ENCODE measurements at places on chromosomes 7 and 10.

GRCh38 chr7:84950836-84951235 lies 236.0 kb downstream of the SEMA3D start:
- DNase-seq, result no peak

DNA sequence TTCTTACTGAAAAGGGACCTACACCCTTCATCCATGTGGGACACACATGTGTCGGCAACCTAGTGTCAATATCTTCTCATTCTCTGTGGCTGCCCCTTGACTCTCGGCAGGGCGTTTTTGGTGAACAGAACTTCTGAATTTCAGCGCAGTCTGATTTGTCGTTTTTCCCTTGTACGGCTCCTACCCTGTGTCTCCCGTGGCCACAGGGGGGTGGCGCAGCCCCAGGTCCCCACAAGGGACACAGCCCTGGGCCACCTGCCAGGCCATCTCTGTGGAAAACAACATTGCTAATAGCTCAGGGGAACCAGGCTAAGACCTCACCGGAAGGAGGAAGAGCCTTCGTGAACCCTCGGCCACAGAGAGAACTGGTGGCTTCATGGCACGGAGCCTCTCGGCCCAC lies 53.1 kb upstream of the NKX6-2 start:
- DNase-seq, result no peak

- DNase-seq, result no peak
Measured at GRCh38 chr10:83075815-83076355, 1063.4 kb upstream of the GHITM start.

DNA sequence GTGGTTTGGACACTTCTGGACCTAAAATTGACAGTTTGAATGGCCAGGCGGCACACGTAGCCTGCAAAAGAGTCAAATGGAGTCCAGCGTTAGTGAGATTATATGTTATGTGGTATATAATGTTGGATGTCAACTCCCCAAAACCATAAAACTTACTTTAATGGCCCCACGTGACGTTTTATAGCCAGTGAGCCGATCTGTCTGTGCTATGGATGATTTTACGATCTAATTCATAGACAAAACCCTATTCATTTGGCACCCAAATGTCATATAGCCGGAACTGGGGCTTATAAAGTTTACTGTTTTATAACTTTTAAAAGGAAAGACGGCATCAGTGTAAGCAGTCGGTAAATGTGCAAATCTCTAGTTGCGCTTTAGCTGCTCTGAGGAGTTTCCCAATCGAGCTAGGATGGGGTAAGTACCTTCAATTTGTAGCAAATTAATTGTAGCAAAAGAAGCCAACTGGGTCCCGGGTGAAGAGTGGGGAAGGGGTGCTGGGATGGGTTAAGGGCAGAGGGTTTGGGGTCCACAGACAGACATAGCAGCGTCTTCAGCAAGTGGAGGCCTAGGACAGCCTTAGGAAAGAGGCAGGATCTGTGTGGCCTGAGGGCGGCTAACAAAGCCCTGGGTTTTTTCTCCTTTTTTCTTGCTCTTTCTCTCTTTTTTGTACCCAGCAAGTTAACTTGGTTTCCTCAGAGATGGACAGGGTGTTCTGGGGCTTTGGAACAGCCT lies 3.2 kb downstream of the HOXA5 start:
- DNase-seq, result no peak

DNA sequence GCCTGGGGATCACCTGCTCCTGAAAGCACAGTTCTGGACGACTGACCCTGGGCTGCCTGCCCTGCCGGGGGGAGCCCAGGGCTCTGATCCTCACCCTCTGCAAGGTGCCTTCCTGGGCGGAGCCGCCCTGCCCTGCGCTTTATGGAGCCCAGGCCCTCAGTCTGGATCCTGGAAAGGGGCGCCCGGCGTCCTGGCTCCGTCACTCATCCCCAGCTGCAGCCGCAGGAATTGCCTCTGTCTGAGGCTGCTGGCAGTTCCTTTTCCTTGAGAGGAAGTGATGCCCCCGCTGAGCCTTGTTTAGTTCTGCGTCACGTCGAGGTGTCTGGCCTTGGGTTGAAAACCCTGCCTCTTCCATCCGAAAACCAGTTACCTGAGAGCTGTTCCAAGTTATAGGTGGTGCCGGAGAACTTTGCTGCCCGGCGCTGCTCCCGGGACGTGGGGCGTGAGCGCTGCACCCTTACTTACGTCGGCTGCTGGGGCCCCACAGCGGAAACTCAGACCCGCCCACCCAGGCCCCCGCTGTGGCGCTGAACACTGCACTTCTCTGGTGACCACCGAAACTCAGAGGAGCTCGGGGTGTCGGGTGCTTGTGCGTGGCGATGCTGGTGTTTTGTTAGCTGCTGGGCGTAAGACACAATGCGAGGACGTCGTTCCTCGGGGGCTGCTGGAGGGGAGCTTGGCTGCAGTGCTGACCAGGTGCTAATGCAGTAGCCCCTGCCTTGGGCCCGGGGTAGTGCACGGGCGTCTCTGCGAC lies 5.4 kb downstream of the MAFK start:
- DNase-seq, result no peak

DNA sequence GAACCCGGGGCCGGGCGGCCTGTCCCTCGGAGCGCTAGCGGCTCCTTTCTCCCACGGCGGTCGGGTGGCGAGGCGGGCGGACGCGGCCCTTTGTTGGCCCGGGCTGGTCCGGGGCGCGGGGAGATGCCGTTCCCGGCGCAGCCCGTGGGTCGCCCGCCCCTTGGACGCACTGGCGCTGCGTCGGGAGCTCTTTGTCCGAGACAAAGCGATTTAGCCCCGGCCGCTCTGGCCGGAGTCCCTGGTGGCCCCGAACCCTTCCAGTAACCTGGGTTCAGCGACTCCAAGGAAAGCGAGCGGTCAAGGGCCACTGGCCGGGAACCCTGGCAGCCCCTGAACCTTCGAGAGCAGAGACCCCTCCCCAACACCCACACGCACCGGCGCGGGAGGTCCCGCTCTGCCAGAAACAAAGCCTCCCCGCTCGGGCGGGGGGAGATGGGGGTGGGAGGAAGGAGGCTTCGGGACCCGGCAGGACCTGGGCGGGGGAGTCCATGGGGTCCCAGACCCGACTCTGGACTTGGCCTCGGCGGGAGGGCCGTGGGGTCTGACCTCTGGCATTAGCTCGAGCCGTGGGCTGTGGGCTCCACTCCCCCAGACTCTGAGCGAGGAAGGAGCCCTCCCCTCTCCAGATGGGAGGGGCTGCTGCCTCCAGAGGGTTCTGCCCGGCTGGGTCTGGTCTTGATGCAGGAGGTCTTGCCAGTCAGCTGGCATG lies 836 bp downstream of the DPYSL4 start:
- DNase-seq, result no peak

GRCh38 chr10:128063736-128064107 lies 62.5 kb downstream of the MKI67 start:
- DNase-seq, result no peak

- DNase-seq, result no peak
Measured at GRCh38 chr7:46814516-46815250, 767.2 kb downstream of the TNS3 start.

- DNase-seq, result no peak
Measured at GRCh38 chr7:143460271-143460979, 17.2 kb downstream of the TAS2R60 start.

GRCh38 chr7:50251765-50252164 lies 52.8 kb upstream of the IKZF1 start:
- no peak for DNase-seq

DNA sequence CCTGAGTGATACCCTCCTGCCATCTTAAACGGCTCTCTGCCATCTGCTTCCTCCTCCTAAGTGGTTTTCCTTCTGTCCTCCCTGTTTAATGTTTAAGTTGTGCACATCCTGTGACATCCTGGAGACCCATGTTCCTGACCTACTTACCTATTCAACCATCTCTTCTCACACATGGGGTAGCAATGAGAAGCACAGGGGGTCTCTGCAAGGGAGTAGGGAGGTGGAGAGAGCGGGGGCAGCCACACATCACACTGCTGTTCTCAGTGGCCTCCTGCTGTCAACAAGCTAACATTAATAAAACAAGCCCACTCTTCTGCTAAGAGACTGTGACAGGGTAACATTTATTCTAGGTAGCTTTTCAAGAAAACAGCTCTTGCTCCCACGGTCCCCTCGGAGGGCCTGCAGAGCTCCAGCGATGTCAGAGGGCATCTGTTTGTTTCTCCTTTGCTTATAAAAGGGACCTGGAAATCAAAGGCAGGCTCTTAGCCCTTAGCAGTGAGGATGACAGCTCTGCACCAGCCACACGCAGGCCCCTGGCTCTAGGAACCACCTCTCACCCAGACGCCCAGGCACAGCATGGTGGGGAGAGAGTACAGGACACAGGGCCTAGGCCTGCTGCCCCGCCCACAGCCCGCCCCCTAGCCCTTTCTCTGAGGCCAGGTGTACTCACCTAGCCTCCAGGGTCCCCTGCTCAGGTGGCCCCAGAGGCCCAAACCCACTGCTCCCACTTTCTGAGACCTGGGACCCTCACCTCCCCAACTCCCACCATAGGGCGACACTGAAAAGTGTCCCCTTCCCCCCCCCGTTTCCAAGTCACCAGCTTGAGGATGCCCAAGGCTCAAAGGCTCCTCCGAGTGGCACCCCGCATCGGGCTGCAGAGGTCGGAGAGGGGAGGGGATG lies 943 bp upstream of the SLC18A2 start:
- DNase-seq, result no peak

DNA sequence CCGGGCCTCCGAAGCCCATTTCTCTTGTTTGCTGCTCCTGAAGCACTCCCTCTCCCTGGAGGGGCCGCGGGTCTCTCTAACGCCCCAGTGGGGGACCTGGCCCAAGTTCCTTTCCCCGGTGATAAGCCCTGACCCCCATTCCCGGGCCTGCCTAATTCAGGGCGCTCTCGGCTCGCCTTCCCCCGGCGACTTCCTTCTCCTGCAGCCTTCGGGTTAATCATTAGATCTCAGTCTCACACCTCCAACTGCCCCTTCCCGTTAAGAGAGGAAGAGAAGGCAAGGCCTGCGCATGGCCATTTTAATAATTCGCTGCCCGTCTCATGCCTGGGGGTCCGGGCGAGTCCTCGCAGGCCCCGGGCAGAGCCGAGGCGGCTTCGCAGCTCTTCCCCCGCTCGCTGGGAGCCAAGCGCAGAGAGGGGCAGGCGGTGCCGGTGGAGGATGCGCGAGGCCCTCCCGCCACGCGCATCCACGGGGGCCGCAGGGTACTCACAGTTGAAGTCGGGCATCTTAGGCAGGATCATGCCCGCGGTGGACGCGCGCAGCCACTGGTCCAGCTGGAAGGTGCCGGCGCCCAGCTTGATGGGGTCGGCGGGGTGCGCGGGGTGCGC lies 1.2 kb downstream of the MNX1 start:
- DNase-seq, result no peak

DNA sequence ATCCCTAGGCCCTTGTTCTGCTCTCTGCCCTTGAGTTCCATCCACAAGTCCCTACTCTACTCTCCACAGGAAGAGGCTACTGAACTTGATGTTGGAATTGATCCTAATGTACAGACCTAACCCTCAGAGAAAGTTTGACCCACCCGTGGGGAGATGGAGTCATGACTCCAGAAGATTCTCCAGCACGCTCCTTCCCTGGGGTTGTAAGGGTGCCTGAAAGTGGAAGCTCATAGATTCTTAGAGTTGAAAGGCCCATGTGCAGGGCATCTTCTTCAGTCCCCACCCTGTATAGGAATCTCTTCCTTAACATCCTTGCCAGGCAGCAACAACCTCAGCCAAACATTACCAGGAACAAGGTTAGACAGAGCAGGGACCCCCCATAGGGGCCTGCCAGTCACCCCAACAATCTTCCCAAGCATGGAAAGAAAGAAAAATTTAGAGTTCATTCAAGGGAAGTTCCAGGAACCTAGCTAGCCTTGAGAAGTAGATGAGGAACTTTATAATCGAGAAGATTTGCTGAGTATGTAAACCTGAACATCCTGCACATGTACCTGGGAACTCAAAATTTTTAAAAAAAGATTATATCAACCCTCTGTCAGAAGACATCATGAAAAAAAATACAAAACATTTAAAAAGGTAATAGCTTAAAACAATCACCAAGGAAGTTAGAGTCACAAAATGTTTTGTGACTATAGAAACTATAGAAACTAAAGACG lies 49.5 kb downstream of the THNSL1 start:
- DNase-seq, result no peak

- no peak for DNase-seq
Measured at GRCh38 chr7:28360739-28361138, 51.6 kb upstream of the CREB5 start.

DNA sequence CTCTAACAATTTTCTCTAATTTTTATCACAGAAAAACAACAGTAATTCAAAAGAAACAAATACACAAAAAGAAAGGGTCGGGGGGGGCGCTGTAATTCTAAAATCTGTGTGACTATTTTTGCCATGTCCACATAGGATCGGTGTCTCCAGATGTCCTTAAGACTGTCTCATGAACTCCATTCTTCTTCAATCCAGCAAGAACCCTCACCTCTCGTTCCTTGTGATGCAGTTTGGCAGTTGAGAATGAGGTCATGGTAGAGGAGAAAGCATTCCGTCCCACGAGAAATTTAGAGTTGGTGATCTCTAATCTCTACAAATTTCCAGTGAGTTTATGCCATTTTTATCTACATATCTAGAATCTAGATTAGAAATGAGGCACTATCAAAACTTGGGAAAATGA lies 394.7 kb downstream of the TFEC start:
- no peak for DNase-seq

DNA sequence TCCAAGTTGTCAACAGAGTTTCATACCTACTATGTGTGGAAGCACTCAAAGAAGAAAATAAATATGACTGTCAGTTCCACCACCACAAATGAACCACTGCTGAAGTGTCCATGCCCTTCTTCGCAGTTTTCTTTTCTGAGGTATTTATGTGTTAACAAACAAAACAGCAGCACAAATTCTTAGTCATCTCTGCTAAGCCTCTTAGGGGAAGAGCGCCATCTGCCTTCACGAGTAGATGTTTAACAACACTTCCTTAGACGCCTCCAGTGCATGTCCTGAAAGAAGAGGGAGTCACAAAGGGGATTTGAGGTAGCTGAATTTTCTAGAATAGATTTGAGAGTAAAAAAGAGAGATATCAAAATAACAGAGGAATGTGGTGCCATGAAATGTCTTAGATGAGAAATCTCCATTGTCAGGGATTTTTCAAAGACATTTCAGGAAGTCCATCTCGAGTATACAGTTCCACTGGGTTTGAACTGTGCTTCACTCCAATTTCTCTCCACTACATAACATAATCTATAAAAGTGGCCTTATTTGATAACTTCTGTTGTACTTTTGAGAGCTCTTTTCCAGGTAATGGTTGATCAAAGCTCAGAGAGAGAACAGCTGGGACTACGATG lies 775.3 kb upstream of the POM121L12 start:
- DNase-seq, result no peak

- no peak for DNase-seq
Measured at GRCh38 chr10:96125142-96125515, 5.0 kb upstream of the ZNF518A start.

GRCh38 chr7:11698384-11698871 lies 133.6 kb downstream of the THSD7A start:
- DNase-seq, result no peak

- no peak for DNase-seq
Measured at GRCh38 chr7:90433221-90433620, 30.0 kb downstream of the CLDN12 start.

GRCh38 chr7:142280263-142280662 lies 22.4 kb upstream of the PRSS58 start:
- no peak for DNase-seq

GRCh38 chr10:60035984-60036383 lies 129.6 kb upstream of the CCDC6 start:
- no peak for DNase-seq

GRCh38 chr7:1022356-1022755 lies 22.0 kb upstream of the GPR146 start:
- DNase-seq, result no peak

- DNase-seq, result no peak
Measured at GRCh38 chr7:139838876-139839275, 9.8 kb downstream of the TBXAS1 start.
